ENCODE measurements at places on chromosomes 7 and 10. TPM values are rescaled to one million over a fixed set of nuclear protein-coding genes. Genes with fewer than 3 reads are reported as not detected.

GRCh38 chr10:58631715-58632114 is 119.0 kb downstream of the BICC1 start:
- no peak overlapping the region for H3K27ac ChIP-seq
- no peaks in the 10 kb centered on the region for H3K27me3 ChIP-seq
- no peak for DNase-seq
- H3K4me3 ChIP-seq, result no peak overlapping the region
- no peaks in the 10 kb centered on the region for H3K4me1 ChIP-seq

DNA sequence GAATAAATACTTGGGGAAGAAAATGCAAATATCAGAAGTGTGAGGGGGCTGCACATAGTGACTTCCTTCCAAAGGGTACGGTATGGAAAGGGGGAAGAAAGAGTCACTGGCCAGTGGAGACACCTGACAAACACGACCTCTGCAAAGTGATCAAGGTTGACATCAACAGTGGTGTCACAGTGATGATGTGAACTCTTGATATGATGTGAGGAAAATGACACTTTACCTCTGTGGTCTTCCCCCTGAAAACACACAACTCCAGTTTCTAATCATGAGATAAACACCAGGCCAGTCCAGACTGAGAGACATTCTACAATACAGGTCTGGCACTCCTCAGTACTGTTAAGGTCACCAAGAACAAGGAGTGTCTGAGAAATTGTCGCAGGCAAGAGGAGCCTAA is 169.7 kb downstream of the BUB3 start:
- no peaks in the 10 kb centered on the region for H3K36me3 ChIP-seq
- no peaks in the 10 kb centered on the region for H3K4me1 ChIP-seq
- no peak for DNase-seq
- H3K4me3 ChIP-seq, result no peak overlapping the region

GRCh38 chr10:7872041-7872442 is 53.7 kb downstream of the TAF3 start:
- peaks cover 4% of the 10 kb centered on the region for H3K4me1 ChIP-seq
- H3K36me3 ChIP-seq, result no peaks in the 10 kb centered on the region
- no peak overlapping the region for H3K27ac ChIP-seq
- no peak for DNase-seq
- no peak overlapping the region for H3K4me3 ChIP-seq

DNA sequence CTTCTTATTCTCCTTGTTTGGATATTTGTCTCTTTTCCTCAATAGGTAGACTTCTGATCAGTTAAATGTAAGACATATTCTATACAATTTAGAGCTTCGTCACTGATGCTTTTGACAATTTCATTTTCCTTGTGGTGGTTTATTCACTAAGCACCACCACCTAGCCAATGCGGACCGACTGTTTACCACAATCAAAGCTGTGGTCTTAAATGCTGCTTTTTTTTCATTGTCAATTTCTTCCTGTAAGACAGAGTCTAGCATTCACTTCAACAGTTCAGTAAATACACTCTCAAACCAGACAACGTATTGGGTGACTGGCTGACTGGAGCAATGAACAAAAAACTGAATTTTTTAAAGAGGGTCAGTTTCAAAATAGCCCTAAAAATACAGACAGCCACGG is 239.0 kb downstream of the DNAJB6 start:
- H3K27ac ChIP-seq, result no peak overlapping the region
- no peaks in the 10 kb centered on the region for H3K36me3 ChIP-seq
- DNase-seq, result peak; percentile 8

DNA sequence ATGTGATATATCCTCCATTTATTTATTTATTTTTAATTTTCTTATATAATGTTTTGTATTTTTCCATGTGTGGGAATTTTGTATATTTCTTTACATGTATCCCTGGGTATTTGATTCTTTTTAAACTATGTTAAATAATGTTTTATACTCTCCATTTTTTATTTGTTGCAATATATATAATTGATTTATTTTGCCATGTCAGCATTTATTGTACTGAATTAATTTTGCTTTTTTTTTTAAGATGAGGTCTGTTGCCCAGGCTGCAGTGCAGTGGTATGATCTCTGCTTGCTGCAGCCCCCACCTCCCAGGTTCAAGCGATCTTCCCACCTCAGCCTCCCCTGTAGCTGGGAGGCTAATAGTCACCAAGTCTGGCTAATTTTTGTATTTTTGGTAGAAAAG is 187.4 kb downstream of the CDC14C start:
- no peaks in the 10 kb centered on the region for H3K27me3 ChIP-seq
- H3K36me3 ChIP-seq, result no peaks in the 10 kb centered on the region
- DNase-seq, result no peak
- no peak overlapping the region for H3K4me3 ChIP-seq
- H3K27ac ChIP-seq, result no peak overlapping the region

DNA sequence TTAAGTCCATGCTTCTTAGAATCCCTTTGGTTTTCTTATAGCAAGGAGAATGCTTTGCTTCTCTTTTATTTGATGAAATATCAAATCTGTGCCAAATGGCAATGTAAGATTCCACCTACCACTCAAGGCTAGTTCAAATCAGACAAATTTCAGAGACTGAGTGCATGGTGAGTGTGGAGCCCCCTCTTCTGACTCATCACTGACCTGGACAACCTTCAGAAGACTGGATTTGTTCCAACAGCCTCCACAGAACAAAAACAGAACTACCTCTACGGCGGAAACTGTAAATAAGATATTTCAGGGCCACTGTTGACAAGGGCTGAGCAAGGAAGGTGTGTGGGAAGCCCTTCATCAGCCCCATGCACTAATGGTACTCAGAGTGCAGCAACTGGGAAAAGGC is 21.1 kb downstream of the NCAPG2 start:
- H3K27ac ChIP-seq, result no peak overlapping the region
- no peaks in the 10 kb centered on the region for H3K27me3 ChIP-seq
- no peak overlapping the region for H3K4me3 ChIP-seq
- no peaks in the 10 kb centered on the region for H3K4me1 ChIP-seq
- no peaks in the 10 kb centered on the region for H3K36me3 ChIP-seq

PPP1R3A gene
- not detected for total RNA-seq

GRID2IP gene
- total RNA-seq, result 0.33 TPM

Measured in CD8-positive, alpha-beta memory T cell (primary cell).